ENCODE measurements at places on chromosomes 6 and 20. TPM values are rescaled to one million over a fixed set of nuclear protein-coding genes. Genes with fewer than 3 reads are reported as not detected.

- DNase-seq, result no peak
Observed at GRCh38 chr20:52242237-52243230, 51.0 kb upstream of the ZFP64 start.

GRCh38 chr20:51275826-51276225 is 252.9 kb upstream of the KCNG1 start:
- no peak for DNase-seq

- no peak for DNase-seq
Observed at GRCh38 chr20:572727-573126, 29.1 kb upstream of the CSNK2A1 start.

GRCh38 chr6:116330511-116330910 is 40.2 kb upstream of the DSE start:
- no peak for DNase-seq

Gene RTN4IP1
- total RNA-seq, result 5.5 TPM

Gene POM121L2
- total RNA-seq, result not detected

DNA sequence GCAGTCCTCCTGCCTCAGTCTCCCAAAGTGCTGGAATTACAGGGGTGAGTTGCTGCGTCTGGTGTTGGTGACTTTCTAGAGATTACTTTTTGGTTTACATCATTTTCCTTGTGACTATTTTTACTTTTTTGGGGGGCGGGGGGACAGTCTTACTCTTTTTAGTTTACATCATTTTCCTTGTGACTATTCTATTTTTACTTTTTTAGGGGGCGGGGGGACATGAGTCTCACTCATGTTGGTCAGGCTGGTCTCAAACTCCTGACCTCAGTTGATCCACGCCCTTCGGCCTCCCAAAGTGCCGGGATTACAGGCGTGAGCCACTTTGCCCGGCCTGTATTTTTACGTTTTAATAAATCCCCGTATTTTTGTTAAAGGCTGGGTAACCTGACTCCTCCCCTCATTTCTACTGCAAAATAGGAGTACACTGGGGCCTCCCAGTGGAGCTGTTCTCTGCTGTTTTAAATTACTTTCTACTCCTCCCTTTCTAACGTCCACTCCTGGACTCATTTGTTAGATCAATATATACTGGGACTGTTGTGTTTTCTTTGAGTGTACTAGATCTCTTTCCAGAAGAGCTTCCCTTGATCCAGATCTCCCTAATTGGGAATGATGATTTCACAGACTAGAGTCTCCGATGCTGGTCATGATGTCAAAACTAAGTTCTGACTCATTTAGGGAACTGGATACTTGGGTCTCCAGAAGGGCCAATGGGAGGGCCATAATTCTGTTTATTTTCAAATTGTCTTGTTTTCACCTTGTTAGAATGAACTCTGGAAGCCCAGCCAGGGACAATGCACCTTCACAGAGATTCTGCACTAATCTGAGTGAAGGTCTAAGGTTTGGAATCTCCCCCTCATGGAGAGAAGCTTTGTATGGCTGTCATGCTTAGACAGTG is 9.2 kb downstream of the HSPA1B start:
- no peak for DNase-seq
